ENCODE measurements at places on chromosomes 5 and 9.

DNA sequence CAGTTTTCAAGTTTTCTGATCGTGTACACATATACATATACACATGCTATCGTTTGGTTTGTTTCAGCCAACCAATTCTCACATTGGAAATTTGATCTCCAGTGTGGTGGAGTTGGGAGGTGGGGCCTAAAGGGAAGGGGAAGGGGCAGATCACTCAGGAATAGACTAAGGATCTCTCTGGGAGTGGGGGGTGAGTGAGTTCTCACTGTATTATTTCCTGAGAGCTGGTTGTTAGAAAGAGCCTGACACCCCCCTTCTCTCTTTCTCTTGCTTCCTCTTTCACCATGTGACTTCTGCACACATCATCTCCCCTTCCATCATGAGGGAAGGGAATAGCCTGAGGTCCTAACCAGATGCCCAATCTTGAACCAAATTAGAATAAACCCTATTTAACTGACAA is 551.7 kb downstream of the MAT2B start:
- no peak for DNase-seq

GRCh38 chr9:13731637-13732036 is 452.1 kb upstream of the MPDZ start:
- no peak for DNase-seq

- no peak for DNase-seq
Measured at GRCh38 chr9:35705836-35706430, 16.2 kb upstream of the TPM2 start.

DNA sequence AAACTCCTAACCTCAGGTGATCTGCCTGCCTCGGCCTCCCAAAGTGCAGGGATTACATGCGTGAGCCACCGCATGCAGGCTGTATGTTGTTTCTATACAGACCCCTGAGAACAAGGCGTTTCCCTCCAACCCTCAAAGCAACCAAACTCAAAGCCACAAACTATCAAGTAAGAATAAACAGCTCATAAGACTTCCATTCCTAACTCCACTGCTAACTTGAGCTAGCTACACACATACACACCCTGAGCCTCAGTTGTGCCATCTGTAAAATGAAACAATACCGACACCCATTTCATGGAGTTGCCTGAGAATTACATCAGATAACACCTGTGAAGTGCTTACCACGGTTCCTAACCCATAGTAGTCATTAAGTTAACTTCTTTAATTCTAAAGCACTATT is 70.8 kb downstream of the SERINC5 start:
- no peak for DNase-seq

- DNase-seq: no peak
Measured at GRCh38 chr5:95113489-95113888, 171.4 kb downstream of the MCTP1 start.

DNA sequence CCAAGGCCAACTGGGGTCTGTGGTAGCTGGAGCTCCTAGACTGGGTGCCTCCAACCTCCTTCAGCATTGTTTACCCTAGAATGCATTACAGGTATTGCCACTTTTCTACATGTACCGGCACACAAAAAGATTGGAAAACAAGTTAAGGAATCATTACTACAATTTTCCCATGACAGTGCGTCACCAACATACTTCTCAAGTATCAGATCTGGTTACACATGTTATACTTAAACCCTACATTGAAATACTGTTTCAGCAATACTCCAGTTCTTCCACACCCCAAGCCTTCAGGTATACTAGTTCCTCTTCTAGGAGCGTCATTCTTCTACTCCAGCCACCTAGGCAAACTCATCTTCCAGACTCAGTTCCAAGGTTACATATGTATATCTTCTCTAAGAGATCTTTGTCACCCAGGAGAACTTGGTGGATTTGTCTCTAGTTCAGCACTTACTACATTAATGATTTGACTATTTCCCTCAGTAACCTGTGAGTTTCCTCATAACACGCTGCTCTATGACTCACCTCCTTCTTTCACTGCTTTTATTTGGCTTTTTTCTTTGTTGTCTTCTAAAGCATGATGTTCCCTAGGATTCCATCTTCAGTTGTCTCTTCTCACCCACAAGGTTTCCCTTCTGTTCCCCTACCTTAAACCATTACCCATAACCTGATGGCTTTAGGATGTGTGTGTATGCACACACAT is 217.0 kb downstream of the AP3B1 start:
- DNase-seq: no peak

GRCh38 chr9:107404161-107404560 is 85.4 kb downstream of the KLF4 start:
- DNase-seq: no peak

DNA sequence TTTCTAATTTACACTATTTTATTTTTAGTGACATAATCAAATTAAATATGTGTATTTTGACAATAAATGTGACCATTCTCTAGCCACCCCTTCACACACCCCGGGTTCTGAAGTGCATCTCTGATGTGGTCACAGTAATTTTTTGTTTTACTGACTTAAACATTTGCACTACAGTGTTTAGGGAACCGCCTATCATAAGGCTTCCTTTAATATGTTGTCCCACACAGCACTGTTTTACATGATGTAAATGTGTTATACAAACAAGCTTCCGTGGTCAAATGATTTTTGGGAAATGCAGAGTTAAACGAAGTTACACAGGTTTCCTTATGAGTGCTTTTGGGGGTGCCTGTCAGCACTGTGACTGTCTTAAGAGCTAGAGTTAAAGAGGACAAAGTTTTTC is 86.5 kb downstream of the KDM4C start:
- DNase-seq: no peak

DNA sequence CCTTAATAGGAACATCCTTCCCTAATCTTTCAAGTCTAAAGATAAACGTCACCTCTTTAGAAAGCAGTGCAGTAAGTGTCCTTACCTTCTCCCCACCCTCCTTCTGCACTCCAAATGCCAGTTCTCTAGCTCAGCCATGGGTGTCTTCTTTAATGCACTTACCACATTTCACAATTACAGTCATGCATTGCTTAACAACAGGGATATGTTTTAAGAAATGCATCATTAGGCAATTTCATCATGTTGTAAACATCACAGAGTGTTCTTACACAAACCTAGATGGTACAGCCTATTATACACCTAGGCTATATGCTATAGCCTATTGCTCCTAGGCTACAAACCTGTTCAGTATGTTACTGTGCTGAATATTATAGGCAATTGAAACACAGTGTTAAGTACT is 91.2 kb downstream of the RFX3 start:
- no peak for DNase-seq

GRCh38 chr9:89430995-89431394 is 66.9 kb downstream of the SEMA4D start:
- no peak for DNase-seq

DNA sequence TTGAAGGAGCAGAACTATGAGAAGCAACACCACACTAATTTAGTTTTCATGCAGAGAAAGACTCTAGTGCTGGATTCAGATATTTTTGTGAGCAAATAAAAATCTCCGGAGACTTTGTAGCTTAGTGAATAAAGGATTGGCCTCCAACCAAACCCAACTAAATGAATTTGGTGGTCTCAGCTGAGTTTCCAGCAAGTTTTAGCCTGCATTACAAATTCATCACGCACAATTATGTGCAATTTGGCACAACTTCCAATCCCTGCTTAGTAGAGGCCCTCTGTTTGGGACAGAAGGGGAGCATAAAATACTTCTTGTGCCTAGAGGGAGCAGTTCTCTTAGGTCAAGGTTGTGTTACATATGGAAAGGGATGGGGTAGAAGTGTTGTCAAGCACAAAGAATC is 112.3 kb upstream of the ADAMTSL1 start:
- no peak for DNase-seq

- DNase-seq: no peak
Measured at GRCh38 chr5:176734756-176735342, 75.5 kb upstream of the UNC5A start.

GRCh38 chr5:104551628-104552027 is 989.0 kb upstream of the NUDT12 start:
- DNase-seq: no peak

GRCh38 chr5:141757402-141757801 is 75.4 kb upstream of the ARAP3 start:
- no peak for DNase-seq

GRCh38 chr5:147223948-147224791 is 10.7 kb upstream of the STK32A start:
- DNase-seq: no peak

DNA sequence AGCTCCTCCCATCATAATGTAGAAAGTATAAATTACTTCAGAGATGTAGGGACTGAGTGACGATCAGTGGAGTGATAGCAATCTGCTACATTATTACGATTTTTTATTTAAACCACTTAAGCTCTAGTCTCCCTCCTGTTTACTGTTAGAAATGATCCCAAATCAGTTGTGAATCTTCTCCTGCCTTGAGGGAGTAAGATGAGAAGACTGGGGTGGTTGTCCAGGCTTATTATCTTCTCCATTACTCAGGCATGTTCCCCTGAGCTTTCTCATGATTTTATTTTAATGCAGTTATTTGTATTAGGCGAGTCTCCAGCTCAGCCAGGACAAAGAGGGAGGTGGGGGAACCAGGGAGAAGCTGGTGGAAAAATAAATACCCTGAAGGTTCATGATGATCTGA is 48.2 kb upstream of the CTNNA1 start:
- no peak for DNase-seq

DNA sequence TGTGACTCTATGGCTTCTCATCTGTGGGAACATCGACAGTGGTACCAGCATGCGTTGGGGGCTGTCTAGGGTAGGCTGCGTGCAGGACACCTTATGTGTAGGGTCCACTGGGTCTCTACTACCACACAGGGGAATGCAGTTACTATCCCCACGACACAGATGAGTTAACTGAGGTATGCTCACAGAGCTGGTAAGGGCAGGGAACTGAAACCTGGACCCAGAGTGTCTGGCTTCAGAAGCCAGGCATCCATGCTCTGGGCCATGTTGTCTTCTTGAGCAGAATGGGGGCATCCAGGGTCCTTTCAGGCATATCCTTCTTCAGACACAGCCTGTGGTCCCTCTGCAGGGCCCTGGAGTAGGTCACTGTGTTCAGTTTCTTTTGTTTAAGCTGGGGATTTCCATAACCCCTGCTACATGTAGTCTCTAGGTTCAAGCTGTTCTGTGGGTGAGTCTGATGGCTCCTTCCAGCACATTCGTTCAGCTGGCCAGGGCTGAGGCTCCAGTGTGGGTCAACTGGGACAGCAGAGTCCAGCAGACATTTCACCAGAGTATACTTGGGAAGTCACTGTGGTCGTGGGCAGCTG is 148.8 kb downstream of the GADD45G start:
- no peak for DNase-seq

DNA sequence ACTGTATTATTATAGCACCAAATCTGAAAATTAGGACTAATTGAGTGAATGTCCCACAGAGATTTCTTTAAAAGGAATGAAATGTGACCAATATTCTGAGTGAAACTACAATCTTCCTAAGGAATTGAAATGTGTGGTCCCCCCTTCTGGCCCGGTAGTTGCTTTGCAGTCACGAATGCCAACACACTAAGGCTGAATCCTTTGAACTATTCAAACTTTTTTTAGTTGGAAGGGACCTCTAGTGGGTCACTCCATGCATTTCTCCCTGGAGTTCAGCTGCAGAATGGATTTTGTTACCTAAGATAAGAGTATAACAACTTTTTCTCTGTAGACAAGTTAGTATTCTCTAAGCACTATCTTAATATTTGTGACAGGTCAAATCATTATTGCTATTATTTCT is 2.8 kb downstream of the CDH6 start:
- DNase-seq: no peak

DNA sequence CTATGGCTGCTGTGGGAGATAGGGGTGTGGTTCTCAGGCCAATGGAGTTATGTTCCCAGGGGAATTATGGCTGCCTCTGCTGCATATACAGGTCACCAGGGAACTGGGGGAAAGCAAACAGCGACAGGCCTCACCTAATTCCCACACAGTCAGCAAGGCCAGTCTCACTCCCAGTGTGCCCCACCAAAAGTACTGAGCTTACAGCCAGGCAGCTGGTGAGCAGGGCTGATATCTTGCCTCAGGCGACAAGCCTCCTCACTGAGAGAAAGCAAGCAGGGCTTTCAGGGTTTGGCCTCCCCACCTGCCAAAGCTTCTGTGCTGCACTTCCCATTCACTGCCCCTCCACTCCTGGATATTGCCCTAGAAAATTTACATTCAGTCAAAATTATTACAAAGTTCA is 273.8 kb upstream of the TARS1 start:
- DNase-seq: no peak

GRCh38 chr5:82523633-82524032 is 245.5 kb upstream of the RPS23 start:
- DNase-seq: no peak

DNA sequence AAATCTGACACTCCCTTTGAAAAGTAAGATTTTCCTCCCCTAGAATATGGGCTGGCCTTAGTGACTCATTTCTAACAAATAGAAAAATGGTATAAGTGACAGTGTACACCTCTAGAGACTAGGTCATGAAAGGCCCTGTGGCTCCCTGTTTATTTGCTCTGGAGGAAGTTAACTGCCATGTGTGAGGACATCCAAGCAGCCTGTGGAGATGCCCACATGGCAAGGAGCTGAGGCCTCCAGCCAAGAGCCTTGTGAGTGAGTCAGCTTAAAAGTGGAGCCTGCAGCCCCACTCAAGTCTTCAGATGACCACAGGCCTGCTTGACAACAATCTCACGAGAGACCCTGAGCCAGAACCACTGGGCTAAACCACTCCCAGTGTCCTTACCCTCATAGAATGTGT is 128.1 kb upstream of the LHFPL2 start:
- DNase-seq: no peak

- no peak for DNase-seq
Measured at GRCh38 chr9:109254317-109254716, 66.5 kb downstream of the EPB41L4B start.

GRCh38 chr9:113556877-113557593 is 93.5 kb downstream of the RGS3 start:
- no peak for DNase-seq

GRCh38 chr9:23556459-23556858 is 269.6 kb downstream of the ELAVL2 start:
- DNase-seq: no peak

- no peak for DNase-seq
Measured at GRCh38 chr5:107948377-107948776, 277.6 kb upstream of the EFNA5 start.

DNA sequence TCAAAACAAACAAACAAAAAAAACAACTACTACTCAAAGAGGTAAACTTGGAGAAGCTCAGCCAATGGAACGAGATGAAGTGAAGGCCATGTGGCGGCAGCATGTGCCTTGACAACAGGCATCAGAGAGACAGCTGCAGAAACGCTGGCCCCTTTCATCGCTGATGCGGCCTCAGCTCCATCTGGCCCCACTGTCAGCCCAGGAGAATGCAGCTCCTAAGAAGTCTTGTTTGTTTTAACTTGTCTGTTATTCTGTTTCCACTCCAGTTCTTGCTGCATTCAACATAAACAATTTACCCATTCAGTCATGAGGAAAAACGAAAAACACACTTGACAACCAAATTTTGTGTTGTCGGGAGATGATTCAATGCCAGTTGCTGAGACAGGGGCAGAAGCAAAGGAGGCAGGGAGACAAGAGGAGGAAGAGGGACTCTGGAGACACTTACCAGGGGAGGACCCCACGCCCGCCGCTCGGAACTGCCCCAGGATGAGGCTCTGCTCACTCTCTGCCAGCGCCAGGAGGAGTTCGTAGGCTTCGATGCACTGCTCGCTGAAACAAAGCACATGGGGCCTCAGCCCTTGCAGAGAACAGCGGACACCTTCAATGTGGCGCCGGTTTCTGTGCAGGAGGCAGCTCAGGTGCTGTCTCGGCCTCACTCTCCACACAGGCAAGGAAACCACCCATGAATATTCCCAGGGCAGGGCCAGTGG is 91.2 kb downstream of the DCP2 start:
- no peak for DNase-seq

GRCh38 chr9:88287972-88288371 is 100.3 kb upstream of the SPIN1 start:
- DNase-seq: no peak

All from stimulated activated CD4-positive, alpha-beta T cell treated with anti-CD3 and anti-CD28 coated beads, Interleukin-4, amount 100 ng/mL, for 4 hours (primary cell).